ENCODE measurements at places on chromosomes 5 and 9.

GRCh38 chr5:158200619-158201018 lies 341.7 kb upstream of the CLINT1 start:
- DNase-seq: no peak

DNA sequence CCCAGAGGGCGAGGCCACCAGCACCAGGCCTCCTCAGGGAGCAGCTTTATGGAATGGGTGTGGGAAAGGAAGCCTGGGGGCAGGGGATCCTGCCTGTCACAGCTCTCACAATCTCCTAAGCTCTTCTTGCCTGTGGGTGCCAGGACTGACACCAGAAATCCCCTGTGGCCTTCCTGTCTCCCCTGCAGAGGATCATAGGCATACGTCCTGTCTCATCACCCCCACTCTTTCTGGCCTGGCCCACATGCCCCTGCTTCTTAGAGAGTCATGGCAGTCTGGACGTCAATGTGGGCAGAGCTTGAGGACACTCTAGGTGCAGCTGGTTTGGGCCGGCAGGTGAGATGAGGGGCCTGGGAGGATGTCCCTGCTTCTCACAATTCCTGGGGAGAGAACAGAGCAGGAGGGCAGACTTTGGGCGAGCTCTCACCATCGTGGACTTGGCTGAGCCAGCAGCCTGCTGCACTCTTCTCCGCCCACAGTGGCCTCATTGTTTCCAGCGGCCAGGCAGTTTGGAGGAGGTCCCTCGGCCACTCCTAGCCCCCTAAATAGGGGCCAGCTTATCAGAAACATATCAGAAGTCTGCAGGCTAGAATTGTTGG lies 67.3 kb upstream of the ZFR start:
- no peak for DNase-seq

DNA sequence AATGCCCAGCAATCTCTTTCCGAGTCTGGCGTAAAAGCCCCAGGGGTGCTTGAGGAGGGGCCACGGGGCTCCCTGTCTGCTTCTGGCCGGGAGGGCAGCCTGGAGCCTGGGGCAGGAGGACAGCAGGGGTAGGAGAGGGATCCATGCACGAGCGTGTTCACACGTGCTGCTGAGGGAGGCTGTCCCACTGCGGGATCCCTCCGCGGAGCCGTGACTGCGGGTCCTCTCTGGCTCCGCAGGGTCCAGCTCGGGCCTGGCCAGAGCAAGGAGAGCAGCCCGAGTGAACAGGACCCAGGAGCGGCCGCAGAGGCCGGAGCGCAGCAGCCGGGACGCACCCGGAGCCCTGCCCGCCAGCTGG lies 78.4 kb downstream of the ZNF354C start:
- DNase-seq: no peak

DNA sequence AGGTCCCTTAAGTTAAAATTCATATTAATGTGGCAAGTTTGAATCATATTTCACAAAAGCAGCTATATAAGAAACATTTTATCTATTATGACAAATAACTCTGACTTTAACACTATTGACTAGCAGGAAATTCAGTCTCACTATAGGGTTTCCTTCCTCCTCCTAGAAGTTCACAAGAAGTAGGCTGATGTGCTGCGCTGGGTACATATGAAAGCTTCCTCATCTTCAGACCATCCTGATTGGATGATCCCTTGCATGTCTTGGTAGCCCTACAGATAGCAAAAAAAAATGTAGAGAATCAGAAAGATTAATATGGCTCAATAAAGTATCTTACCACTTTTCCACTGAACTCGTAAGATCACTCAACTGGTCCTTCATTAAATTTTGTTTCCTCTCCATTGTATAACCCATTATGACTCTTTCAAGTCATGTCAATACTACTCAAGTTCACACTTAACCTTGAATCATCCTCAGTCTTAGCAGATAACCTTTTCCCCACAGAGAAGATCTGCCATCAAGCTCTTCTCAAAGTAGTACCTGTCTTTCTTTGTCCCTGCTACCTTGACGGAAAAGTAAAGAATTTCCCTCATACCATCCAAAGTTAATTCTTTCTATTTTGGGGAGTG lies 11.5 kb upstream of the PSIP1 start:
- DNase-seq: no peak

DNA sequence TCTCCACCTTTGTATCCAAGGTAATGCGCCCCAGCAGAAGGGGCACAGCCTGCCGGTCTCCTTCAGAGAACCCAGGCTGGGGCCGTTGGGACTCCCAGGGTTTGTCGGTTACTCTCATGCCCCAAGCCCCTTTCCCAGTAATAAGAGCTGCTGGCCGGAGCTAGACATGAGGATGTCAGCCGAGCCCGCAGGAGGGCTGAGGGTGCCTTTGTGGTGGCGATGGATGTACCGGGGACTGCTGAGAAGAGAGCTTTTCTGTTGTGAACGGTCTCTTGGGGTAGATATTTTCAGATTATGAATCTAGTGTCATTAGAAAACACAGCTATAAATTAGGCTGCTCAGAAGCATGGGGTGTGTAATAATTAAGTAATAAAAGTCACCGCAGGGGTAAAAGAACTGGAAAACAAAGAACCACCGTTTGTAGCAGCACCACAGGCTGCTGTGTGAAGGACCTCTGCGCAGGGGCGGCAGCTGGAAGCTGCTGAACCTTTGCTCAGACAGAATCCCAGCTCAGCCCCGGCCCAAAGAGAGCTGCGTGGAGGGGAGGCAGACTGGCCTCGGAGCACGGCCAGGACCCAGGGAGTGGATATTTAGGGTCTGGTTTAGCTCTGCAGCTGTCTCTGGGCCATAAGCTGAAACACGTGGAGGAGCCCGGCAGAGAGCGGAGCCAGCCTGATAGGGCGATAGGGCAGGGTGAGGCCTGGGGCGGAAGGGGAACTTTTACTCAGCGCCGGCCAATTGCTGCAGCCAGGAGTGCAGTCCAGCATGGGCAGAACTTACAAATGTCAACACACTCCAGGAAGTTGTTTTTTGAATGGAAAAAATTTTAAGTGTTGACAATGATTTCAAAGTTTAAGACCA lies 50.5 kb upstream of the BARHL1 start:
- DNase-seq: no peak

DNA sequence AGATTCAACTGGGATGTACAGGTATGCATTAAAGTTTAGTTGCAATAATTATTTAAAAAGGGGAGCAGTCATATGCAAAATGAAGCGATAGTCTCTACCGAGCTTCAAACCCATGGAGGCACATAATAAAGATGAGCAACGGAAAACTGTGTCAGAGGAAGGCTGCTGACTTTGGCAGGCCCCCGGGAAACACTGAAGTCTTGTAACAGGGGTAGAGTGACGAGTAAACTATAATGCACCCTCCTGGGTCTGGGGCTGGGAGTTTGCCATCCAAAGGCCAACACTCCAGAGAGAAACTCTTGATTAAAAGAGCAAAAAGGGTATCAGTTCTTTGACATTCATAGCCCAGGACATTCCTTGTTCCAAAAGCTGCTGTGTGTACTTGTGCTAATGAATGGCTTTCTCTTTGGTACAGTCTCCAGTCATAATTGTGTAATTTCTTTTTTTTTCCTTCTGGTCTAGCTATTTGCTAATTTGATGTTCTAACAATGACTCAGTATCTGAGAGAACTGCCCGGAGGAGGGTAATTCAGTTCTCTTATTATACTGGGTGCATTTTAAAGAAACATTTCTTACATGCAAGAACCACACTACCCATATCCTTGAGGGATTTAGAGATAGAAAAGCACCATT lies 59.2 kb downstream of the TNC start:
- peak; percentile 56 for DNase-seq

- no peak for DNase-seq
These were observed 7.7 kb downstream of the IL13 start for GRCh38 chr5:132665574-132666080.

GRCh38 chr9:104675611-104676010 lies 18.7 kb upstream of the OR13D1 start:
- DNase-seq: no peak

- DNase-seq: no peak
These were observed 117.1 kb downstream of the DAB2IP start for GRCh38 chr9:121768416-121769015.

DNA sequence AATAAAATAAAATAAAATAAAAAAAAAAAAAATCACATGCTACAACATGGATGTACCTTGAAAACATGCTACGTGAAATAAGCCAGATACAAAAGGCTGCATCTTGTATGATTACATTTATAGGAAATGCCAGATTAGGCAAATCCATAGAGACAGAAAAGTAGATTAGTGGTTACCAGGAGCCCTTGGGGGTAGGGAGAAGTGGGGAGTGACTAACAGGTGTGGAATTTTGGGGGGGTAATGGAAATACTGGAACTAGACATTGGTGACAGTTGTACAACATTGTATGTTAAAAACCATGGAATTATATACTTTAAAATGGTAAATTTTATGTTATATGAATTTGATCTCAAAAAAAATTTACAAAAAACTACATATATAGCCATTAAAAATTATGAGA lies 47.3 kb downstream of the SLC1A1 start:
- DNase-seq: no peak

DNA sequence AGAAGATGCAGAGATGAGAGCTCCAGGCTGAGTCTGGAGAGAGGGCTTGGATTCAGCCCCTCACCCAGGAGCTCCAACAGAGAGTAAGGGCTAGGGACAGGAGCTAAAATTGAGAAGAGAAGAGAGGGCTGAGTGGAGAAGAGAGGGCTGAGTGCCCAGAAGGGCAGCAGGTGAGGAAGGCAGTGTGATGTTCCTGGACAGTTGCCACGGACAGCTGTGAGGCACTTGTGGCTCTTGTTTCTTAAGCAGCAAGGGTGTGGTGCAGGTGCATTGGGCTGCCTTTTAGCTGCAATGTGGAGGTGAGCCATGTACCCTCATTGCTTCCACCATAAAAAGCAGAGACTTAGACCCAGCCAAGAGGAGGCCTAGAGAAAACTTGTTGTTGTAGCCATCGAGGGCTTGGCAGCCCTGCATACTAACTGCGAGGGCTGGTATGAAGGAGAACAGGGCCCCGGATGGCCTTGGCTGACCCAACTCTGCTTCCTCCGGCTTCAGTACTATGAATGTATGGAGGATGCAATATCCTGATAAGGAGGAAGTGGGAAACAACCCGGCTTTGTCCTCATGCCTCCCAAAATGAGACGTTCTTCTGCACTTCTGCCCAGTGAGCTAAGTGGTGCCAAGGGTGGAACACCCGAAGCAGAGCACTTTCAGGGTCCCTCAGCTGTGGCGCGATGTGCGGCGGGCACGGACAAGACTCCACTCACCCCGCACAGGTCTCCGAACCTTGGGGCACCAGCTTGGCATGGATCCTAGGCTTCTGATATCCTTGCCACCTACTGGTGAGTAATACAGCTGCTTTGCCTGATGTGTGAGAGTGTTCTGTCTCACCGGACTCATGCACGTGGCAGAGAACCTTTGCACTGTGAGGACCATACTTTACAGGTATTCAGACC lies 65.2 kb downstream of the LRRC70 start:
- DNase-seq: no peak

- DNase-seq: no peak
These were observed 341.2 kb upstream of the WWC1 start for GRCh38 chr5:167950126-167950721.

- no peak for DNase-seq
These were observed 205.3 kb upstream of the HAPLN1 start for GRCh38 chr5:83925955-83926337.

GRCh38 chr9:135516132-135516860 lies 4.9 kb upstream of the LCN1 start:
- no peak for DNase-seq

DNA sequence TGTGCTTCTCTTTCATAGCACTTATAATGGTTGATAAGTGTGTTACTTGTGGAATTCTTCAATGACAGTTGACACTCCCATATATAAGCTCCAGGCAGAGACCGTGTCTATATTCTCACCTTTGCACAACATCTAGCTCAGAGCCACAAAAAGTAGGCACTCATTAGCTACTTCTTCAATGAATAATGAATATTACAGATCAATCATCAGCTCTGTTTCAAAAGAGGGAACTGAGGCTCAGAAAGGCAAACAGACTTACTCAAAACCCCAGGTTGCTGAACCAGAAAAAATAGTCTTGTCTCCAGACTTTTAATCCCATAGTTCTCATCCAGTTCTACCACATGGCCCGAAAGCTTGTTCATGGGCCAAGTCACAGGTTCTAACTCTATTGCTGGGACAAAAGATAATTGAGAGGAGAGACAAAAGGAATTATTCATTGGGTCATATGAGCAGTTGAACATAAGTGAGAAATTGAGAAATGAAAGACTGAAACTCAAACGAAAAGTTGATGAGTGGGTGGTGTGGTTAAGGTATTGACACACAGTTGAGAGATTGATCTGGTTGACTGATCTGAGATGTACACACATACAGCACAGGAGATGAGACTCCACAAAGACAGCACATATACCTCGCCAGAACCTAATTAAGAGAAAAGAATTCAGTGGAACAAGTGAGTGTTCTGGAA lies 381.6 kb downstream of the EFNA5 start:
- DNase-seq: no peak

Data from kidney epithelial cell (primary cell).